ENCODE measurements at places on chromosomes 13 and 19. TPM values are rescaled to one million over a fixed set of nuclear protein-coding genes. Genes with fewer than 3 reads are reported as not detected.

The SLC5A5 gene
- not detected for total RNA-seq

The IL17D gene
- 0.46 TPM for total RNA-seq

The MIA gene
- not detected for total RNA-seq

The ZNF524 gene
- total RNA-seq: 6.1 TPM

The LILRA1 gene
- not detected for total RNA-seq

The FXYD1 gene
- not detected for total RNA-seq

The F7 gene
- total RNA-seq: 0.11 TPM

The PRR36 gene
- total RNA-seq: not detected

The OR4F17 gene
- total RNA-seq: not detected

The TMEM255B gene
- total RNA-seq: 3.8 TPM

The UPF3A gene
- total RNA-seq: 14.3 TPM

The KLK11 gene
- total RNA-seq: not detected

The ZNF583 gene
- 4.1 TPM for total RNA-seq

The CLDN10 gene
- not detected for total RNA-seq

The LAMP1 gene
- total RNA-seq: 66.7 TPM

The EFNA2 gene
- 0.21 TPM for total RNA-seq

The PTH2 gene
- not detected for total RNA-seq

The IGSF23 gene
- not detected for total RNA-seq

The LSR gene
- total RNA-seq: 21.1 TPM

The ZNF224 gene
- total RNA-seq: 11.2 TPM

All from Daoy (cell line).